ENCODE measurements at places on chromosomes 7 and 10. TPM values are rescaled to one million over a fixed set of nuclear protein-coding genes. Genes with fewer than 3 reads are reported as not detected.

Gene RBP4
- 3.8 TPM for total RNA-seq

Gene VGF
- not detected for total RNA-seq

Gene RHOBTB1
- 47.7 TPM for total RNA-seq

Gene HOXA1
- total RNA-seq = not detected

Gene CH25H
- 1.1 TPM for total RNA-seq

Gene CRPPA
- total RNA-seq = 2.8 TPM

Gene CYP2C18
- total RNA-seq = 0.23 TPM

Gene SEMA3D
- not detected for total RNA-seq

Gene NPTX2
- 15.1 TPM for total RNA-seq

Gene ANLN
- total RNA-seq = 1.4 TPM

Gene GIMAP8
- 10.4 TPM for total RNA-seq

Gene TAC1
- not detected for total RNA-seq

Gene ZFAND4
- 6.4 TPM for total RNA-seq

Gene CALHM3
- total RNA-seq = not detected

Gene ODAD2
- total RNA-seq = not detected

Gene AKR1C4
- not detected for total RNA-seq

Gene ADD3
- total RNA-seq = 20.7 TPM

DNA sequence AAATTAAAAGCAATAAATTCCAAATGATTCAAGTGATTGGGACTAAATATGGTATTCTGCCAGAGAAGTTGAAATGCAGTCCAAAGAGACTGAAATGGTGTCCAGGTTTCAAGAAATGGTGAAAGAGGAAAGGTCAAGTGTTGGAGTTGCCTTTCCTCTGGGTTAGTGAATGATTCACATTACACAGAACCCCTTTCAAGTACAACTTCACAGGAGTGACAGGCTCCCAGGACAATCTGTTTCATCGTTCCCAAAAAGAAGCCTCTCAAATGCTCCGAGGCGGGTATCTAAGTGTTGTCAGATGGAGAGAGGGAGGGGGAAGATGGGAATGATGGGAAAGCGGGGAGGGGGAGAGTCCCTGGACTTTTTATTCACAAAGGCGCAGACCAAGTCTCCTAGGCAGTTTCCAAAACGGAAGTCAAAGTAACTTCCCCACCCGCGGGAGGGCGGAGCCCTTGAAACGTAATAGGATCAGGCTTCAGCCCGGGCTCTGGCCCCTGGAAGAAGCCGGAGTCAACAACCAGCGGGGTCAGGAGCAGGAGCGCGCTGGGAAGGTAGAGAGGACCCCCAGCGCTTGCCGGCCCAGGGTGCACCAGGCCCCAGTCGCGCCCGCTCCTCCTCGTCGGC is 754 bp downstream of the SLC25A13 start:
- no peaks in the 10 kb centered on the region for H3K27me3 ChIP-seq
- DNase-seq = peak; percentile 84
- H3K36me3 ChIP-seq = no peaks in the 10 kb centered on the region
- peak overlapping the region; percentile 99 for H3K27ac ChIP-seq
- peaks cover 46% of the 10 kb centered on the region for H3K4me1 ChIP-seq

DNA sequence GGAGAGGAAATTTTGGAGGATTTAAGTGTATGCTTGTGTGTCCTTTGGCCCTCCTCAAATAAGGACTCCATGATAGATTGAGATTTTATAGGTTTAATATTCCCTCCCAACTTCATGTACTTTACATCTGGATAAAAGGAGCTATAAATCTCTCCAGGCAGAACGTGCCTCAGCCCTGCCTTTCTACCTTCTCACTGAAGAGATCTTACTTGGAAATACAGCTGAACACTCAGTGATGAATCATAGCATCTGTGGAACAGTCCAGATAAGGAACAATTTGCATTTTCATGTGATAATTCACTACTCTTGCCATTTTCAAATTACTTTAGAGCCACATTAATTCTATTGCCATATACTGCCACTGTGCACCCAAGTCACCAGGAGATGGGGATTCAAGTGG is 364.6 kb upstream of the PODXL start:
- no peaks in the 10 kb centered on the region for H3K4me1 ChIP-seq
- H3K27me3 ChIP-seq = no peaks in the 10 kb centered on the region

- no peak overlapping the region for H3K4me3 ChIP-seq
- no peaks in the 10 kb centered on the region for H3K27me3 ChIP-seq
- no peaks in the 10 kb centered on the region for H3K36me3 ChIP-seq
- peaks cover 24% of the 10 kb centered on the region for H3K4me1 ChIP-seq
- no peak for DNase-seq
These were observed 20.7 kb downstream of the BLVRA start for GRCh38 chr7:43779045-43779812.

DNA sequence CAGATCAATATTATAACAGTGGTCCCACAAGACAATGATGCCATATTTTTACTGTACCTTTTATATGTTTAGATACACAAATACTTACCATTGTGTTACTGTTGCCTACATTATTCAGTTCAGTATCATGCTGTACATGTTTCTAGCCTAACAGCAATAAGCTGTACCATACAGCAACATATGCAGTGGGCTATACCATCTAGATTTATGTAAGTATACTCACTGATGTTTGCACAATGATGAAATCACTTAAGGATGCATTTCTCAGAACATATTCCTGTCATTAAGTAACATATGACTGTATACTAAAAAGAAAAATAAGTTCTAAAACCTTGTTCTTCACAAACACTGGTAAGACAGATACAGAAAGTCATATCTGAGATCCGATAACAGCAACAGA is 468.6 kb upstream of the SEMA3A start:
- H3K36me3 ChIP-seq = no peaks in the 10 kb centered on the region
- no peak overlapping the region for H3K4me3 ChIP-seq
- no peaks in the 10 kb centered on the region for H3K4me1 ChIP-seq

GRCh38 chr10:63770523-63770922 is 249.3 kb downstream of the REEP3 start:
- H3K27me3 ChIP-seq = no peaks in the 10 kb centered on the region
- no peak overlapping the region for H3K27ac ChIP-seq
- DNase-seq = no peak
- no peak overlapping the region for H3K4me3 ChIP-seq
- H3K36me3 ChIP-seq = no peaks in the 10 kb centered on the region

- no peaks in the 10 kb centered on the region for H3K27me3 ChIP-seq
- no peak overlapping the region for H3K27ac ChIP-seq
- H3K4me3 ChIP-seq = no peak overlapping the region
- DNase-seq = no peak
- H3K4me1 ChIP-seq = peaks cover 26% of the 10 kb centered on the region
These were observed 44.3 kb downstream of the NOD1 start for GRCh38 chr7:30434140-30434799.

DNA sequence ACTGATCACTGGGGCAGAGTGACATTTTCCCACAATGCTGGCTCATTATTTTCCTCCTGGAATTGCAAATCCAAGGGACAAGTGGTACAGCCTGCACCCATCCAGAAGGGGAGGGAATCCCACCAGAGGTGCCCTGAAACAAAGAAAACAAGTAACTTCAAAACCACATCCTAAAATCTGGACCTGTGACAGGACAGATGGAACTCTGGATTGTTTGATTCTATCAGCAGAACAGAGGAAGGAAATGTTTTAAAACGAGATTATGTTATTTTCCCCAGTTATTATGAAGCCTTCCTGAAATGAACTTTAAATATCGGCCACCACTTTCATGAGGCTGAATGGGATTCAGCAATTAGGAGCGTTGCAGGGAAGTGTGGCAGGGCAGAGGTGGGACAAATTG is 62.2 kb upstream of the ECHDC3 start:
- H3K36me3 ChIP-seq = no peaks in the 10 kb centered on the region
- peaks cover 16% of the 10 kb centered on the region for H3K27me3 ChIP-seq
- H3K27ac ChIP-seq = no peak overlapping the region
- no peak overlapping the region for H3K4me3 ChIP-seq
- H3K4me1 ChIP-seq = no peaks in the 10 kb centered on the region

- DNase-seq = no peak
- peaks cover 39% of the 10 kb centered on the region for H3K4me1 ChIP-seq
- no peaks in the 10 kb centered on the region for H3K27me3 ChIP-seq
- no peaks in the 10 kb centered on the region for H3K36me3 ChIP-seq
- H3K27ac ChIP-seq = peak overlapping the region; percentile 23
These were observed 123.3 kb downstream of the ZMIZ1 start for GRCh38 chr10:79191951-79192676.

- H3K27ac ChIP-seq = no peak overlapping the region
- H3K4me1 ChIP-seq = peaks cover 26% of the 10 kb centered on the region
- no peaks in the 10 kb centered on the region for H3K36me3 ChIP-seq
These were observed 149.0 kb upstream of the UNC5B start for GRCh38 chr10:71063401-71063800.

- H3K4me1 ChIP-seq = no peaks in the 10 kb centered on the region
- DNase-seq = no peak
- no peak overlapping the region for H3K27ac ChIP-seq
- H3K4me3 ChIP-seq = no peak overlapping the region
- H3K27me3 ChIP-seq = no peaks in the 10 kb centered on the region
These were observed 324.2 kb downstream of the CDK14 start for GRCh38 chr7:90920336-90920735.

DNA sequence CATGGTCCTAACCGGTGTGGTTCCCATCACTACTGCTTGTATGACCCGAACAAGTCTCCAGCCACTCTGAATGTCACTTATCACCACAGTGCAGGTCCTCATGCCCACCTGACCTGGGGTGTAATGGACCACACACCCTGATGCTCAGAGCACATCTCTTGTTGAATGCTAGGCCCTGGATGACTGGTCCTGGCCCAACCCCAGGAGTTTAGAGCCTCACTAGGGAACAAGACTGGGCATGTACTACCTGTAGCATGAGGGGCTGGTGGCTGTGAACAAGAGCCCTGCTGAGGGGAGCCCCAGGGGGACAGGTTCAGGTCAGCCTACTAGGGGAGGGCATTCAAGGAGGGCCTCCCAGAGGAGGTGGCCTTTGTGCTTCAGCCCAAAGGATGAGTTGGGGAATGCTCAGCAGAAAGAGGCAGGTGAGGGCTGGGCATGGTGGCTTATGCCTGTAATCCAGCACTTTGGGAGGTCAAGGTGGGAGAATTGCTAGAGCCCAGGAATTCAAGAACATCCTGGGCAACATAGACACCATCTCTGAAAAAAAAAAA is 31.2 kb downstream of the ZMIZ1 start:
- no peaks in the 10 kb centered on the region for H3K36me3 ChIP-seq
- DNase-seq = no peak
- peaks cover 100% of the 10 kb centered on the region for H3K4me1 ChIP-seq
- no peaks in the 10 kb centered on the region for H3K27me3 ChIP-seq
- H3K4me3 ChIP-seq = no peak overlapping the region

- H3K27me3 ChIP-seq = no peaks in the 10 kb centered on the region
- H3K36me3 ChIP-seq = no peaks in the 10 kb centered on the region
- H3K4me3 ChIP-seq = peak within 1 kb of the TSS; percentile 62
- peaks cover 36% of the 10 kb centered on the region for H3K4me1 ChIP-seq
These were observed at the start of gene COA1 for GRCh38 chr7:43729214-43729923. Gene COA1, minus strand, starts transcription at chr7:43729523. Its CDS starts 80,909 bp downstream, at chr7:43648614.

DNA sequence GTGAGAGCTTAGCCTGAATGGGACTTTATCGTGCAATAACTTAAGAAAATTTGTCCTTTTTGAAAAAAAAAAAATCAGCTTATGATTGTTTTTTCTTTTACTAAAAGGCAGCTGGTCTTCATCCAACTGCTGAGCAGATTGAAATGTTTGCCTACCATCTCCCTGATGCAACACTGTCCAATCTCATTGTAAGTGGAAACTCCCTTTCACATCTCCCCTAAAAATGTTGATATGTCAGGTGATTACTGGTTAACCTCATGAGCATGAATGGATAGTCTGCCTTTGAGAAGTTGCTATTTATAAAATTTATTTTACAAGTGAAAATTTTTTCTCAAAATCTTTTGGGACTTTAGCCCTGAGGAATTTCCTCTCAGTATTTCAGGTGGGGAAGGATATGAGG is 17.8 kb upstream of the HKDC1 start:
- peaks cover 86% of the 10 kb centered on the region for H3K36me3 ChIP-seq
- H3K27ac ChIP-seq = no peak overlapping the region
- H3K4me1 ChIP-seq = no peaks in the 10 kb centered on the region
- no peaks in the 10 kb centered on the region for H3K27me3 ChIP-seq
- DNase-seq = no peak

DNA sequence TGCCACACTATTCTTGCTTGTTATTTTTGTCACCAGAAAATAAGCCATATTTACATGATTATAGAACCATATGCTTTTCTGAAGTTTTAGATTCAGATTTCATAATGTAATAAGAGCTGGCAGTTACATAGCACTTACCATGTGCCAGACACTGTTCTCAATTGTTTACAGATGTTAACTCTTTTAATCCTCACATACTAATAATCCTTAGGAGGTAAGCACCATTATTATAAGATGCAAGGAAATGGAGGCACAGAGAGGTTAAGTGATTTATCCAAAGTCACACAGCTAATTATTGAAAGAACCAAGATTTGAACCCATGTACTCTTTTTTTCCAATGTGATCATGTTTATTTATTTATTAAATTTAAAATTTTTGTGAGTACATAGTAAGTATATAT is 57.2 kb downstream of the CREB5 start:
- H3K36me3 ChIP-seq = no peaks in the 10 kb centered on the region
- H3K4me1 ChIP-seq = peaks cover 6% of the 10 kb centered on the region
- DNase-seq = no peak
- no peaks in the 10 kb centered on the region for H3K27me3 ChIP-seq

DNA sequence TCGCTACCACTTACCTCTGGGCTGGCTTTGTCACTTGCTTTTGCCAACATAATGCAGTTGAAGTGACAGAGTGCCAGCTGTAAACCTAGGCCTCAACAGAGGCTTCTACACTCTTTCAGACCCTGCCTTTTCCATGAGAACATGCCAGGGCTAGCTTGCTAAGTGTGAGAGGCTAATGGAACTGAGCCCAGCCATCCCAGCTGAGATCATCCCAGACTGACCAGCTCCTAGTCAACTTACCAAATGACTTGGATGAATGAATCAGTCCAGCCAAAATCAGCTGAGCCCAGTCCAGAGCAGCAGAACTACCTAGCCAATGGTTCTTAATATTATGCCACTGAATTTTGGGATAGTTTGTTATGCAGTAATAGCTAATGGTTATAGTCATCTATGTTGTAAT is 34.7 kb upstream of the MKLN1 start:
- H3K4me1 ChIP-seq = peaks cover 31% of the 10 kb centered on the region
- H3K36me3 ChIP-seq = no peaks in the 10 kb centered on the region
- DNase-seq = no peak
- H3K27ac ChIP-seq = peak overlapping the region; percentile 24
- no peaks in the 10 kb centered on the region for H3K27me3 ChIP-seq

- no peaks in the 10 kb centered on the region for H3K36me3 ChIP-seq
- H3K27ac ChIP-seq = no peak overlapping the region
- no peaks in the 10 kb centered on the region for H3K27me3 ChIP-seq
These were observed 302.5 kb downstream of the ACTR3B start for GRCh38 chr7:153061910-153062528.

- DNase-seq = no peak
- H3K27ac ChIP-seq = no peak overlapping the region
- no peaks in the 10 kb centered on the region for H3K27me3 ChIP-seq
- H3K36me3 ChIP-seq = no peaks in the 10 kb centered on the region
- H3K4me3 ChIP-seq = no peak overlapping the region
- H3K4me1 ChIP-seq = no peaks in the 10 kb centered on the region
These were observed 118.9 kb downstream of the APBB1IP start for GRCh38 chr10:26556748-26557640.

GRCh38 chr10:123142701-123143161 is 5.2 kb upstream of the HMX2 start:
- DNase-seq = no peak
- H3K4me1 ChIP-seq = peaks cover 16% of the 10 kb centered on the region
- peak overlapping the region; percentile 10 for H3K4me3 ChIP-seq
- H3K27me3 ChIP-seq = peaks cover 98% of the 10 kb centered on the region
- H3K27ac ChIP-seq = no peak overlapping the region

- H3K27me3 ChIP-seq = no peaks in the 10 kb centered on the region
- no peak for DNase-seq
- H3K4me3 ChIP-seq = no peak overlapping the region
These were observed 208.2 kb upstream of the PRPS1L1 start for GRCh38 chr7:18235819-18236218.
